Activated CD4-positive, alpha-beta memory T cell treated with anti-CD3 and anti-CD28 coated beads for 36 hours (primary cell): ENCODE measurements at places on chromosomes 4 and X. TPM values are rescaled to one million over a fixed set of nuclear protein-coding genes. Genes with fewer than 3 reads are reported as not detected.

DNA sequence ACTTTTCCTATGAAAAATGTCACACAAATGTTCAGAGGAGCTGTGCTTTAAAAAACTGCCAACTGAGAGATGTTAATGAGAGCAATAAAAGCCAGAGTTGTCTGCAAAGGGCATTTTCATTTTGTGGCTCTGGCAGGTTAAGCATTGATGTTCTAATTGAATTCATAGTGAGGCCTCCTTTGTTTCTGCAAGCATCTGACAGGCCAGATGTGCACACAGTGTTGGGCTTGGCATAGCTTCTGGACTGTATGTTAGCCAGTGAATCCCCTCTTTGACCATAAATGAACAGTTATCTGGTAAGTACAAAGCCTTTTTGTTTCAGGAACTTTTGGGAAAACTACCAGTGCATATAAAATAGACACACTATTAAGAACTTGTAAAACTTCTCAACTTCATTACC is 81.9 kb downstream of the JADE3 start:
- no peaks in the 10 kb centered on the region for H3K36me3 ChIP-seq
- H3K27me3 ChIP-seq: no peaks in the 10 kb centered on the region
- DNase-seq: no peak
- no peak overlapping the region for H3K27ac ChIP-seq

Gene ART3
- total RNA-seq: not detected

DNA sequence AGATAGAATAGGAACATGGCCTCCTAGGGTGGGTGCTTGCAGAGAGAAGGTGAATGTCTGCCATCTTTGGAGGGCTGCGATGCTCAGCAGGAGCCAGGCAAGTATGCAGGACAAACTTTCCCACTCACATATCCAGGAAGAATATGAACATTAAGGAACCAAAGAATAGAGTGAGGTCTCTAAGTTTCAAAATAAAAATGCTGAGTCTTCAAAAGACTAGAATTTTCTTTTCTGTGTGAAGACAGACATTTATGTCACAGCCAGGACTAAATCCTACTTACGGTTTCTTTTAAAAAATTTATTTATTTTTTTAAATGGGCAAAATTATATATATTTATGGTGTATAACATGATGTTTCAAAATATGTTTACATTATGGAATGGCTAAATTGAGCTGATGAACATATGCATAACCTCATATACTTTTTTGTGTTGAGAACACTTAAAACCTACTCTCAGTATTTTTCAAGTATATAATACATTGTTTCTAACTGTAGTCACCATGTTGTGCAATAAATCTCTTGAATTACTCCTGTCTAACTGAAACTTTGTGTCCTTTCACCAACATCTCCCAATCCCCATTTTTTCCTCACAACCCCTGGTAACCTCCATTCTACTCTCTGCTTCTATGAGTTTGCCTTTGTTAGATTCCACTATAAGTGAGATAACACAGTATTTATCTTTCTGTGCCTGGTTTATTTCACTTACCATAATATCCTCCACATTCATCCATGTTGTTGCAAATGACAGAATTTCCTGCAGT is 177.8 kb upstream of the HAND2 start:
- no peaks in the 10 kb centered on the region for H3K27me3 ChIP-seq
- H3K27ac ChIP-seq: no peak overlapping the region

Gene TRAM1L1
- total RNA-seq: not detected

DNA sequence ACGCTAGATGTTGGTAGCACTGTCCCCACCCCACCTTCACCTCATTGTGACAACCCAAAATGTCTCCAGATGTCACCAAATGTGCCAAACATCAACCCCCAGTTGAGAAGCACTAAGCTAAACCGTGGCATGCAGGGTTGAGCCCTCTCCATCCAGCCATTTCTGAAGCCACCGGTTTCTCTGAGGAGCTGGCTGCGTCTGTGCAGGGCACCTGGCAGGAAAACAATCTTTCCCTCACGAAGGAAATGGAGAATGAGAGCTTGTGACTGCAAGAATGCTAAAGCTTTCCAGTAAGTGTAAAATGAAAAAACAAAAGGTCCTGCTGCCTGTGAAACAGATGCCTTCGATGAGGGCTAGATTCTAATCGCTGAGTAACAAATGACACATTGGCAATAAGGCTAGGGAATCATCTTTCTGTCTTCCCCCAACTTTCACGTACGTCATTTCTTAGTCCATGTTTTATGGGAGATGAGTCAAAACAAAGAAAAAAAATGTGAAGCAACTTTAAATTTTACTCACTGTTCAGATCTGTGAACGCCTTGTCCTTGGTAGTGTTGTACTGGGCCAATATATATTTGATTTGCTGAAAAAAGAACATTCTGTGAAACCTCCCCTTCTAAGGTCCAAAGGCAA is 59.9 kb downstream of the PROM1 start:
- H3K27ac ChIP-seq: no peak overlapping the region
- H3K36me3 ChIP-seq: no peaks in the 10 kb centered on the region
- H3K4me3 ChIP-seq: no peak overlapping the region
- H3K4me1 ChIP-seq: peaks cover 10% of the 10 kb centered on the region

Gene PRR32
- not detected for total RNA-seq

- no peaks in the 10 kb centered on the region for H3K27me3 ChIP-seq
- DNase-seq: no peak
- no peak overlapping the region for H3K4me3 ChIP-seq
- H3K27ac ChIP-seq: no peak overlapping the region
Measured at GRCh38 chr4:48602763-48603162, 112.7 kb downstream of the ZAR1 start.

DNA sequence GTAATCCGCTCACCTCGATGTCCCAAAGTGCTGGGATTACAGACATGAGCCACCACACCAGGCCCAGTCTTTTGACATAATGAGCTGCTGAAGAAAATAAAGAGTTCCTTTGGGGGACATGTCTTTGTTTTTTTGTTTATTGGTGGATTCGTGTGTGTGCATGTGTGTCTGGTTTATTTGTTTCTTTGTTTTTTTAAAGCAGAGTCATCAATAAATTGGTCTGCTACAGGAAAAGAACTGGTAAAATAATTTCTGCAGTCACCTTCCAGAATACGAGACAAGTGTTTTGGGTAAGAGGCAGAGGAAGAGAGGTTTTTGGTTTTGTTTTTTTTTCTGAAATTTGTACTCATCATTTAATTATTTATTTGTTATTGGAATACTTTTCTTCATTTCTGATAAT is 51.5 kb upstream of the PPP3CA start:
- no peak overlapping the region for H3K27ac ChIP-seq
- H3K4me1 ChIP-seq: peaks cover 3% of the 10 kb centered on the region
- no peaks in the 10 kb centered on the region for H3K36me3 ChIP-seq
- H3K4me3 ChIP-seq: no peak overlapping the region

DNA sequence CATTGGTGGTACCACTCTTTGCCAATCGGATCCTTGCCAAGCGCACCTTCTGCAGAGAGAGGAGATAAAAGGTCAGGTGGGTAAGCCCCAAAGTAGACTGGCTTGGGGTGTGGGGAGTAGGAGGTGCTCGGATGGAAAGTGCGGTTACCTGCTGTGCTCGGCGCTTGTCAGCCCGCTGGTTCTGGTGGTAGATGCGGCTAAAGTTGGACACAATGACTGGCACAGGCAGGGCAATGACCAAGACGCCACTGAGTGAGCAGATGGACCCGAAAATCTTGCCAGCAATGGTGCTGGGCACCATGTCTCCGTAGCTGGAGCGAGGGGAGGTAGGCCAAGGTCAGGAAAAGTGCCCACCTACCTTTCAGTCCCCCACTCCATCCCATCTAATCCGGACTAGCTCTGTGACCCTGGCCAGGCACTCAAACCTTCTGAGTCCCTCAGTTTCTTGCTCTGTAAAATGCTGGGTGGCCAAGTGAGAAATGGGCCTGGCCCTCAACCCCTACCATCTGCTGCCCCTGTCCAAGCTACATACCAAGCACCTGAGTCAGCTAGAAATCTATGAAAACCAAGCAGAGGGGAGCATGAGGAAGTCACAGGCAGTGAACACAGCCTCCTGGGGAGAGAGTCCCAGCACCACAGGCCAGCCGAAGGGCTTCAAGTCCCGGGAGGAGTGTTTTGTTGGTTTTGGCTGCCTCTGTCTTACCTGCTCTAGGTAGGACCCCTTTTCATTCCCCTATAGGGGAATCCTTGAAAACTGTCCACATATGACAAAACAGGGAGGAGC is 4.7 kb downstream of the KCND1 start:
- DNase-seq: no peak
- H3K4me3 ChIP-seq: no peak overlapping the region
- H3K27me3 ChIP-seq: no peaks in the 10 kb centered on the region
- H3K4me1 ChIP-seq: peaks cover 3% of the 10 kb centered on the region
- H3K27ac ChIP-seq: no peak overlapping the region
- no peaks in the 10 kb centered on the region for H3K36me3 ChIP-seq

Gene USP17L21
- total RNA-seq: not detected

Gene GYPB
- not detected for total RNA-seq

GRCh38 chr4:60042941-60043340 is 1157.2 kb upstream of the ADGRL3 start:
- H3K4me1 ChIP-seq: no peaks in the 10 kb centered on the region
- no peak for DNase-seq
- no peak overlapping the region for H3K4me3 ChIP-seq
- no peaks in the 10 kb centered on the region for H3K27me3 ChIP-seq

Gene SLC16A2
- total RNA-seq: 1.2 TPM

Gene SULT1E1
- not detected for total RNA-seq

DNA sequence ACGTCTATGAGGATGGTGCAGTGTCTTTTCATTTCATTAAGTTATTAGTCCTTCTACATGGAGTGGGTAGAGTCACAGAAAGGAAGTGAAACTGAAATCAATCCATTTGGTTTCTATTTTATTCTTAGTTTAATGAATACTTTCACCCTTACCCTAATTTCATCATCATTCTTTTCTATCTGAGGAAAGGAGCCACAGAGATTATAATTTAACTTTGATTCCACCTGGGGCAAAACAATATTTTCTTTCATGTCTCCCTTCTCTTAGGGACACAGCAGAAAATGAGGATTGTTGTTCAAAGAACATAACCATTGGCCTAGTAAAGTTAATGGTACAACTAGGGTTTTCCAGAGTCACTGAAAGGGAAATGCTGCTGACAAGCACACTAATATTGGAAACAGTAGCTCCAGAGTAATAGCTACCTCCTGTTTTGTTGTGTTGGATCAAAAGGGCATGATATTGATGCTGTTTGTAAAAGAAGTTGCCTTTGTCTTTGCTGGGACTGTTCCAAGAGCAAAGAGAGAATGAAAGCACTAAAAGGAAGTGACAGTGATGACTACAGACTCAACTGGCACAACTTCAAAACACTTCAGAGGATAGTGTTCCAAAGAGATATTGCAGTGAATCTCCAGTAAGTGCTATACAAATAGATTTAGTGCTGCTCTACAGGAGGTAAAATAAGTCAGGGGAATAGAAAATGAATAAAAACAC is 247.1 kb upstream of the PITX2 start:
- H3K27ac ChIP-seq: no peak overlapping the region
- no peaks in the 10 kb centered on the region for H3K27me3 ChIP-seq
- H3K4me1 ChIP-seq: no peaks in the 10 kb centered on the region

DNA sequence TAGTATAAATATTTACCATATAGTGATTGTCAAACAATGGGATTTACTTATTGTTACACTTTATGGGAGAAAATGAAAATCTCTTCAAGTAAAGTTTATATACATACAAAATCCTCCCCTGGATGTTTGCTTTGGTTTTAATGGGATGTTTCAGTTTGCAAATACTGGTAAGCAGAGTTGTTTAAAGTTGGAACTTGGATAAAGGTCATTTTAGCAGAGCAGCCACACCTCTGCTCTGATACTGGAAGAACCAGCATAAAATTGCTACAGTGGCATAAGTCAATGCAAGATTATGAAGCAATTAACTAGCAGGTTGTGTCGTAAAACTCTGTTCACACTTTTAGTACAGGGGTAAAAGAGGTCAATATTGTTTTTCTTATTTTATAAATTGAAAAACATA is 101.2 kb downstream of the TRAPPC11 start:
- no peaks in the 10 kb centered on the region for H3K4me1 ChIP-seq
- no peak overlapping the region for H3K27ac ChIP-seq
- H3K27me3 ChIP-seq: peaks cover 12% of the 10 kb centered on the region
- no peaks in the 10 kb centered on the region for H3K36me3 ChIP-seq
- no peak for DNase-seq

Gene HNRNPD
- 400 TPM for total RNA-seq

Gene MAGEA10
- total RNA-seq: not detected

- H3K27me3 ChIP-seq: no peaks in the 10 kb centered on the region
- no peaks in the 10 kb centered on the region for H3K4me1 ChIP-seq
- no peak for DNase-seq
- H3K27ac ChIP-seq: no peak overlapping the region
- no peak overlapping the region for H3K4me3 ChIP-seq
Measured at GRCh38 chrX:31884535-31884934, 812.7 kb upstream of the FTHL17 start.

GRCh38 chr4:109875106-109875505 is 27.2 kb downstream of the LRIT3 start:
- H3K27me3 ChIP-seq: peaks cover 2% of the 10 kb centered on the region
- no peaks in the 10 kb centered on the region for H3K4me1 ChIP-seq
- DNase-seq: no peak
- no peak overlapping the region for H3K4me3 ChIP-seq

GRCh38 chrX:31058284-31058683 is 13.6 kb downstream of the FTHL17 start:
- peaks cover 9% of the 10 kb centered on the region for H3K4me1 ChIP-seq
- H3K4me3 ChIP-seq: no peak overlapping the region
- no peaks in the 10 kb centered on the region for H3K27me3 ChIP-seq
- no peak for DNase-seq

GRCh38 chr4:18934197-18934596 is 912.6 kb upstream of the LCORL start:
- H3K4me3 ChIP-seq: no peak overlapping the region
- no peaks in the 10 kb centered on the region for H3K4me1 ChIP-seq
- no peak overlapping the region for H3K27ac ChIP-seq
- H3K27me3 ChIP-seq: no peaks in the 10 kb centered on the region
- DNase-seq: no peak

DNA sequence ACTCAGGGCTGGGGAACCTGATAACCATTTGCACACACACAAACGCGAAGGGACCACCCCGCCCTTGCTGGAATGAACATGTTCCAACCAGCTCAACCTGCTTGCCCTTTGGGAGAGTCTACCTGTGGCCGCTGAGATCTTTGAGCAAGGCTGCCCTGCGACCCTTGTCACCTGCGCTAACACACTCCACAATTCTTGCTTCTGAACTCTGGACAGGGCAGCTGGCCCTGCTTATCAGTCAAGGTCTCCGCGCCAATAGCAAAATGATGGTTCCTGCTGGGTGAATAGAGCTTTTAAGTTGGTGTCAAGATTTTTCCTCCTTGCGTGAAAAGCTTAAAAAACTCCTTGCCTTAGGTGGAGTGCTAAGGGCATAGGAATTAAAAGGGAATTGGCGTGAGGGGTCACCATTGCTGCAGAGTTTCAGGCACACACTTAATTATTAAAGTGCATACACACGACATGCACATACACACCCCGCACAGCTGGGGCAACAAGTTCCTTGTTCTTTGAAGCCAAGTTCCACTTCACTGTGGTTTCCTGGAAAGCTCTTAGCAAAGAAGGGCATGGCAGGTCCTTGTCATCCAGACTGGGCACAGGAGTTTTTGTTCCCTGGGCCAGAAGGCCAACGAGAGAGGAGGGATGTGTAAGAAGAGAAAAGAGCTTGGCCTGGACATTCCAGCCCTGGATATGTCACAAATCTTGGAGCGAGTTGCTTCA is 207.7 kb downstream of the STIM2 start:
- H3K4me1 ChIP-seq: no peaks in the 10 kb centered on the region
- peaks cover 7% of the 10 kb centered on the region for H3K27me3 ChIP-seq
- no peak overlapping the region for H3K27ac ChIP-seq
- DNase-seq: no peak
